ENCODE measurements at places on chromosomes 12 and 14.

DNA sequence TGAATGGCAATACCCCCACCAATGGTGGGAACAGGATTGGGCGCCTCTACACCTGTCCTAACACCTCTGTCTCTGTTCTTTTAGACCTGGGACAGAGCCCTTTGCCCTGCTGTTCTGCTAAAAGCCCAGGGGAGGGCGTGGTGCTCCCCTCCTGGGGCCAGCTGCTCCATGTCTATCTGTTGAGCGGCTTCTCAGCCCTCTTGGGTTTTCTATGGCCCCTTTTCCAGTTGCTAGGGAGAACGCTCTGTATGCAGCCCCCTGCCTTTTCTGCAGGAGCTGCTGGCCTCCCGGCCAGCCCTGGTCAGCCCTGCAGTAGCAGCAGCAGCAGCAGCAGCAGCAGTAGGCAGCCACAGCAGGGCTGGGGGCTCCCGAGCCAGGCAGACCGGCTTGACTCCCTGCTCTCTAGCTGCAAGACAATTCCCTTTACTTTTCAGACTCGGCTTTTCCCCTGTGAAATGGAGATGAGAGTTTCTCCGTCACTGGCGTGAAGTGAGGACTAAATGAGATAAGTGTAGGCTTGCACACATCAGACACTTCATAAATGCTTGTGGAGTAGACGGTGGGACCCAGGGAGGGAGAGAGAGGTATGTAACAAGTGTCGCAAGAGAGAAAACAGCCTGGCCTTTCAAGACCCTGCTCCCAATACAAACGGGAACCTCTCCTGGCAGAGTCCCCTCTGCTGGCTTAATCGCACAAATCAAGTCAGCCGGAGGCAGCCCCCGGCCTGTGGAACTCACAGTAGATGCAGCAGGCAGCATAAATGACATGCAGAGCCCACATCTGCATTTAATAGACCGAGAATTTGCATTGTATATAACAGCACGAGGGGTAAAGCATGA, 1.0 kb downstream of the RTL1 start:
- DNase-seq = no peak

DNA sequence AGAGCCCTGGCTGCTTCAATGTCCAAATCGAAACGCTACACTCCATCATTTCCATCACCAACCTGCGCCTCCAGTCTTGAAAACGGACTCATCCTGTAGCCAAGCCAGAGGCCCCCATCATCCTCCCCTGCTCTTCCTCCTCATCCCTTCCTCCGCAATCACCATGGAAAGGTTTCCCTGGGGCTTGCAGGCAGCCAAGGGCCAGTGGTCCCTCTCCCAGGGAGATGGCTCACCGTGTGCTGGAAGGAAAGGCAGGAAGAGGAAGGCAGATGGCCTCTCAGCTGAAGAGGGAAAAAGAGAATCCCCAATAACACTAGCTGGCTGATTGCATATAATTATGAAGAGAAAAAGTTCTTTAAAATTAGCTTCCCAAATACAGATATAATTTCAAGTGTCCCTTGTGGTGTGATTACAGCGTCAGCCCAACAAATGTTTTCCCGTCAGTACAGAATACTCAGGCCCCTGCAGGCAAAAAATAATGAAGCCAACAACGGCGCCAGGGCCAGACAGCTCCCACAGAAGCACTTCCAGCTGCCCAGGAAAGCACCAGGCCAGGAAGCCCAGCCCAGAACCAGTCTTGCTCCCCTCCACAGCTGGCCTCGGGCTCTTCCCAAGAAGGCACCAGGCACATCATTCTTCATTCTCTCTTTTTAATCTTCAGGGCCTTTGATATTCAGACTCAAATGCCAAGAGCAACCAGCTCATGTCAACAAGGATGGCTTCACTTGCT, 24.7 kb downstream of the ITPK1 start:
- DNase-seq = peak; percentile 39

- no peak for DNase-seq
Observed at GRCh38 chr12:28991626-28992025, 157.5 kb upstream of the FAR2 start.

DNA sequence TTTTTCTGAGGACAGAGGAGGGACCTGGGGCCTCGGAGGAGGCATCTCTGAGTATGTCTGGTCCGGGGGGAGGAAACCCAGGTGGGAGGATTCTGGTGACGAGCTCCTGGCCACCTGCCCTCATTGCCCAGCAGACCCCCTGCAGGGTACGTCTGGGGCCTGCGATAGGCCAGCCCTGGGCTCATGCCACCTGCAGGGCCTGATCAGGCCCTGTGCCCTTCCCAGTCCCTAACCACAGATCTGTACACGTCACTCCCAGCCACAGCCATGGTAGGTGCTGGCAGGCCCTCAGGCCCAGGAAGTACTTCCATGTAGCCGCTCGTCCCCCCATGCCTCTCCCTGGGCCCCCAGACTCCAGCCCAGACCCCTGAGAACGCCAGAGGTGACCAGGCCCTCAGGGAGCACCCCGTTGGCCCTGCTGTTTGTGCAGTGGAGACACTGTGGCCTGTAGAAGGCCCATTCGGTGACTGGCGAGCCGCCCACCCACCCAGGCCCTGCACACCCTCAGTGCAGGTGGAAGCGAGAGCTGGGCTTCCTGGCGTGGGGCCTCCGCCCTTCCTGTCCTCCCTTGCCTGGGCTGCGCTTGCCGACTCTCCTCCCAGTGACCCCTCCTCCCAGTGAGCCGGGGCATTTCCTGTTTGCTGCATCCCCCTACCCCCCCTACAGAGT, 5.7 kb downstream of the INF2 start:
- DNase-seq = peak; percentile 46

GRCh38 chr12:16003460-16003859, 92.3 kb downstream of the DERA start:
- no peak for DNase-seq

DNA sequence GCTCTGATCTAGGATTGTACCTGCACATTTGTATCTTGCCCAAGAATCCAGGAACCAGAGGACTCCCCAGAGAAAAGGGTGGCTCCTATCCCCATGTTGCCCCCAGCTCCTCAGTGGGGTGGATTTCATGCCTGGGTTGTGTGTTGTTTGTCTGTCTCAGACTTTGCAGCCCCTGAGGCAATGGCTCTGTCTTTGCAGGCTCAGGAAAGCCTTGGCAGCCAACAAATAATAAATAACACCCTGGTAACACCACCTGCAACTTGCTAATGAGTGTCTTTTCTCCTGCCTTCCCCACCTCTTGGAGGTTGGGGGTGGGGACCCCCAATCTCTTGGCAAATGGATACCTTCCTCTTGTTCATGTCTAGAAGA, 65.2 kb upstream of the CISTR start:
- DNase-seq = no peak

GRCh38 chr14:22024137-22024536, 350.5 kb upstream of the OR4E1 start:
- no peak for DNase-seq

Data from NCI-H2081 (cell line).